ENCODE measurements at places on chromosomes 11 and 22. TPM values are rescaled to one million over a fixed set of nuclear protein-coding genes. Genes with fewer than 3 reads are reported as not detected.
A peak's percentile ranks its signal among the peaks of the same experiment; 100 is the strongest.

GRCh38 chr11:3101921-3102640 lies 44.9 kb upstream of the CARS1 start:
- no peak overlapping the region for H3K4me3 ChIP-seq
- H3K36me3 ChIP-seq: peaks cover 2% of the 10 kb centered on the region
- no peaks in the 10 kb centered on the region for H3K4me1 ChIP-seq
- no peak for DNase-seq

- H3K27me3 ChIP-seq: no peaks in the 10 kb centered on the region
- H3K4me3 ChIP-seq: no peak overlapping the region
- H3K27ac ChIP-seq: no peak overlapping the region
- H3K36me3 ChIP-seq: peaks cover 13% of the 10 kb centered on the region
- peaks cover 8% of the 10 kb centered on the region for H3K4me1 ChIP-seq
Observed at GRCh38 chr11:61297746-61298145, 2.6 kb upstream of the VWCE start.

The GUCY1A2 gene
- 16.1 TPM for total RNA-seq

- DNase-seq: peak; percentile 57
- peaks cover 7% of the 10 kb centered on the region for H3K4me1 ChIP-seq
- no peak overlapping the region for H3K4me3 ChIP-seq
- H3K27me3 ChIP-seq: no peaks in the 10 kb centered on the region
- no peaks in the 10 kb centered on the region for H3K36me3 ChIP-seq
Observed at GRCh38 chr11:2517386-2518064, 72.7 kb downstream of the KCNQ1 start.

The OVOL1 gene
- total RNA-seq: 6.6 TPM

The TMEM132A gene
- total RNA-seq: 19.1 TPM

- no peak overlapping the region for H3K4me3 ChIP-seq
- H3K27me3 ChIP-seq: no peaks in the 10 kb centered on the region
- H3K36me3 ChIP-seq: no peaks in the 10 kb centered on the region
- DNase-seq: no peak
- H3K27ac ChIP-seq: no peak overlapping the region
Observed at GRCh38 chr11:74418509-74418895, 20.3 kb upstream of the PGM2L1 start.

The APOBEC3B gene
- 2.7 TPM for total RNA-seq

- no peaks in the 10 kb centered on the region for H3K27me3 ChIP-seq
- H3K27ac ChIP-seq: no peak overlapping the region
Observed at GRCh38 chr22:32720924-32721323, 80.6 kb upstream of the TIMP3 start.

The CARD16 gene
- 16.2 TPM for total RNA-seq

DNA sequence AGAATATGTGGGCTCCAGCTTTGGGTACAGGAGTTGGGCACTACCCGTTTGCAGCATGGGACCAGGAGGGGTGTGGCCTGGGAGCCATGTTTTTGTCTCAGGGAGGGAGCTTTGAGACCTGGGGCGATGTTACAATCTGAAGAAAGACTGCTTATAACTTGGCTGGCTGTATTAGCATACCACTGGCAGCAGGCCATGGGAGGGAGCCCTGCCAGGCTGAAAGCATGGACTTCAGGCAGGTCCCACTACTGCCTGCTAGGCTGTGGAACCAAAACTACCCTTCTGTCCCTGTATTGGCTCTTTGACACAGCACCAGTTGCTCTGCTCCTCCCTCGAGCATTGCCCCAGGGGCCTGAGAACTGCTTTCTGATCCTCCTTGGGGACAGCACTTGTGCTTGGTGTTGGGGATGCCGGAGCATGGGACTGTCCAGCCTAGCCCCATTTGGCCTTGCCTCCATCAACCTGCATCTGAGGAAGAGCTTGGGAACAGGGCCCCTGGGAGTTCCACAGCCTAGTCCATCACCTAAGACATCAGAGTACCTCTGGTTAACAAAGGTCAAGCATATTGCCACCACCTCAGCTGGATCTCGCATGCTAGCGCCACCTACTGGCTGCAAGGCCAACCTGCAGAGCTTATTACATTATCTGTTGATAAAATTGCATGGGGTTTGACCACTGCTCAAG lies 217.4 kb downstream of the SBF2 start:
- no peak for DNase-seq
- no peaks in the 10 kb centered on the region for H3K4me1 ChIP-seq
- H3K27ac ChIP-seq: no peak overlapping the region
- H3K27me3 ChIP-seq: no peaks in the 10 kb centered on the region
- H3K36me3 ChIP-seq: no peaks in the 10 kb centered on the region

DNA sequence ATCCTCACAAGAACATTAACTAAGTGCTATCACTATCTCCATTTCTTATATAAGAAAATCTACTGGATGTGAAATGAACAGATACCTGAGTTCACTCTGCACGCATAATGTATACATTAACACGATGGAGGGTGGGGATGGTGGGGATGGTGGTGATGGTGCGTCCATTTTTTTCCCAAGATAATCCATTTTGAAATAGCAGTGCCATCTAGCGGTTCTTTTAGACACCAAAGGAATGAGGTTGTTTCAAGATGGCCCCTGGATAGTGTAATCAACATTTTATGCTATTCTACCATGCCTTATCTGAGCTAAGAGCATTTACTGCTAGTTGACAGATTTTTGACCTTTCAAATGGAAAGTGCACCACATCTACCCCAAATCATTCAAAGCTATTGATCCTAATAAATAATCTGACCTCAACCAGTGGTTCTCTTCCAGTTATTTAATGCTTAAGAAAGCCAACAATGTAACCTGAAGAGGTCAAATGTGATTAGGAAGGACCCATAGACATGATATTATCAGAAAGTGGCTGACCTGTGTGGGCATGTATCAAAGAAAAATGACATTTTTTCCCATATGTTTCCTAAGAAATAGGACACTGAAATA lies 714.7 kb upstream of the TENM4 start:
- no peaks in the 10 kb centered on the region for H3K36me3 ChIP-seq
- no peak for DNase-seq
- no peaks in the 10 kb centered on the region for H3K27me3 ChIP-seq
- no peak overlapping the region for H3K4me3 ChIP-seq

Data from kidney (tissue), 22 donors.